Pulmonary artery endothelial cell (primary cell): ENCODE measurements at places on chromosomes 1 and 21. TPM values are rescaled to one million over a fixed set of nuclear protein-coding genes. Genes with fewer than 3 reads are reported as not detected.

DNA sequence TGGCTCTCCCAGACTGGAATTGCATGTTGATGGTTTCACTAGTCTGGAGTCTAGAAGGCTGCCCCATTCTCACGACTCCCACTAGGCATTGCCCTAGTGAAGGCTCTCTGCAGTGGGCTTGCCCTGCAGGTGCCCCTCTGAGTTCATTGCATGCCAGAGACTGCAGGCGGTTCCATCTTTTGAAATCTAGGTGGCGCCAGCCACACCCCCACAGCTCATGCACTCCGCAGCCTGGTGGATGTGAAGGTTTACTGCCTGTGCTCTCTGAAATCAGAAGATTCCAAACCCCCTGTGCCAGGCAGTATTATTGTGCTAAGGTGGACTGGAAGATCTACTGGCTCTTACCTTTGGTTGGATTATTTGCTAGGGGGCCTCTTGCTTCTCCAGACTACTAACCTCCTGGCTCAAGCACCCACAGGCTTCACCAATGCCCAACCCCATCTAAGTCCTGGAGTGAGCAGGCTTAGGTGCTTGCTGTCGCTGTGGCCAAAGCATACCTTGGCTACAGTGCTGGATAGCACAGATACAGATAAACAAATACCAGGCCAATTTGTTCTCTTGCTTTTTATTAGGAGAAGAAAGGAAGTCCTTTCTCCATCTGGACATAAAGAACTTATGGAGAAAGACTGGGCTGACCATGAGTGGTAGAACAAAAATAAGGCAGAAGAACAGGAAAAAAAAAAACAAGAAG is 83.5 kb upstream of the SIM2 start:
- no peak for DNase-seq

- DNase-seq, result no peak
These were observed 441.2 kb upstream of the ESRRG start for GRCh38 chr1:217164403-217164802.

- DNase-seq, result peak; percentile 93
These were observed 64.6 kb downstream of the IER5 start for GRCh38 chr1:181152892-181153633.

GRCh38 chr1:11569551-11569950 is 84.7 kb downstream of the FBXO2 start:
- no peak for DNase-seq

GRCh38 chr1:209134001-209134400 is 449.5 kb upstream of the CAMK1G start:
- no peak for DNase-seq

DNA sequence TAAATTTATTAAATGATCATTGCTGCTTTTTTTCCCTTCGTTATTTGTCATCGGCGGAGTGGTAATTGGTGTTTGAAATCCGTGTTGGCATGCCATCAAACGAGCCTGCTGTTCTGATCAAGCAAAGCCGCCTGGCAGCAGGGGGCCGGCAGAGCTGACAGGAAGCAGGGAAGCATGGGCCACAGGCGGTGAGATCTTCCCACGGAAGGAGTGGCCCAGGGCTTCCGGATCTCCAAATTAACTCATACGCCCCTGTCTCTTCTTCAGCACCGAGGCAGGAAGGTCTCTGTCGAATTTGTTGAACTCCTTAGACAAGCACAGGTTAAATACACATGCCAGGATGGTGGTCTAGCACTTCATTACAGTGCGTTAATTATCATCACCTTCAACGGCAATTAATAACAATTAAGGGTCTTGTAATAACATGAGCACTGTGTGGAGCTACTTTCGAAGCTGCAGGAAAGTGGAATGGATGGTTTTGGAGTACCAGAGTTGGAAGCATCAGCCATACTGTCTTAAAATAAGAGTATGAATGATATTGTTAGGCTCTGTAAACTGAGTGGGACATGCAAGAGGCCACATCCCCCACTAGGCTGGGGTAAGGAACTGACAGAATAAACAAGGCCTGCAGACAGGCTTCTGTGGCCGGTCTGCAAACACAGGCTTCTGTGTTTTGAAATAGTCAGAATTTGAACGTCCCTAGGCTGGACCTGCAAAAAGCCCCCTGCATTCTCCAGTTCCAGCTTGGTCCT is 199.4 kb upstream of the DAB1 start:
- DNase-seq, result no peak

GRCh38 chr21:23578027-23578426 is 2029.3 kb downstream of the MRPL39 start:
- no peak for DNase-seq

DNA sequence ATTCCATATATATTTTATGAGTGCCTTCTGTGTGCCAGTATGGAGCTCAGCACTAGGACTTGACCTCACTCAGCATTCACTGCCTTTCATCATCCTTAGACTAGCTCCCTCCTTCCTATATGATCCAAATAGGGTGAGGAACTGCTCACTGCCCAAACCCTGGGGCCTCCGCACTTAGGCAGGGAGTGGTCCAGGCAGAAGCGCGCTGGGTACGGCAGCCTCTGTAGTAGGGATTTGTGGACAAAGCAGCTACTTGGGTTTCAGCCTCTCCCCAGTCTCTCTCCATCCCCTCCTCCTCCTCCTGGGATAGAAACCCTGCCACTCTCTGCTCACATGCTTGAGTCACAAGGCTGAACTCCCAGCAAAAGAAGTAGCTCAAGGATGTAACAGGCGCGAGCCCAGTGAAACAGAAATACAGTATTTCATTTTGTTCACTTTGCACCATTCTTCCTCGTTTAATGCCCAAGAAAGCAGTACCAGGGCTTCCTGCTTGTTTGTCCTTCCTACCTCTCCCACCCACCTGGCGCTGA is 32.9 kb downstream of the PLEKHA6 start:
- DNase-seq, result no peak

DNA sequence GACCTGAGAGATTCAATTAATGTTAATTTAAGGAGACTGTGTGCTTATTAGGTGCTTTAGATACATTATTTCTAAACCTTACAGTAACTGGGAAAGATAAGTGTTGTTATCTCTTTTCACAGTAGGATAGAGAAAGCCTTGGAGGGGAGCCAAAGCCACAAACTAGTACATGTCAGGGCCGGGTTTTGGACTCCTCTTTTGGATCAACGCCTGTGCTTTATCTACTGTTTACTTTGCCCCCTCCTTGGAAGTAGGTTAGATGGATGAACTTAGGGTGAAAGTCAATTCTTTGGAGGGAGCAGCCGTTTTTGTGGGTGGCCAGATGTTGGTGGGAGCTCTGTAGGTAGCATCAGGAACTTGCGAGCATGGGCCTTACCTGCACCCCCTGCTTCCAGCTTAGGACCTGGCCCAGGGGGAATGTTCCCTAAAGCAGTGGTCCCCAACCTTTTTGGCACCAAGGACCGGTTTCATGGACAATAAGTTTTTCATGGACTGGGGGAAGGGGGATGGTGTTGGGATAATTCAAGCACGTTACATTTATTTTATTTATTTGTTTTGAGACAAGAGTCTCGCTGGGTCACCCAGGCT is 1.7 kb downstream of the HHAT start:
- no peak for DNase-seq

GRCh38 chr1:224430511-224431113 is 4.0 kb downstream of the WDR26 start:
- peak; percentile 40 for DNase-seq

DNA sequence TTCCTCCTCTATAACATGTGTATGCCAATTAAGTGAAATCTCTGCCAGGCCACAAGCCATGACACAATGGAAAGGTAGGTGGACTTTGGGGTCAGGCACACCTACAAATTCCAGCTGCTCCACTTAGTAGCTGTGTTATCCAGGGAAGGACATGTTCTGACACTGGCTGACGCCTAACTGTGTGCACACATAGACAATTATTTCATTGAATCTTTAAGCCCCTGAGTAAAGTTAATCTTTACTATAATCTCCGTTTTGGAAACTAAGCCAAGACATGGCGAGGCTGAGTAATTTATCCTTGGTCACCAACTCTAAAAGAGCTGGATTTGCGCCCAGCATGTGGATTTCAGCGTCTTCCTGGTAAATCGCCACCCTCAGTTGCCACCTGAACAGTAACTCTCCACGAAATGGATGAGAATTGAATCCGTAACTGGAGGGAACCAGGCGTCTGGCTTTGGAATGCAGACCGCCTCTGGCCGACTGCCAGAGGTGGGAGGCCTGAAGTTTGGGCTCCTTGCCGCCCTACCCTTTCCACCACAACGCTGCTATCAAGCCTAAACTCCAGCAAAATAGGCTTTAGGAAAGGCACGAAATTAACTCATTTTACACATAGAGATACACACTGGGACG is 888 bp upstream of the SNRPE start:
- no peak for DNase-seq

Gene CELA2A
- total RNA-seq, result not detected in 2 replicates

Gene HMGCS2
- not detected in 2 replicates for total RNA-seq

Gene EPB41
- total RNA-seq, result 18.6 and 32.8 TPM in 2 replicates

Gene NHLH2
- total RNA-seq, result not detected in 2 replicates

Gene ZNF687
- total RNA-seq, result 6.2 and 6.9 TPM in 2 replicates

Gene S100A14
- 0.14 and 0.20 TPM in 2 replicates for total RNA-seq

Gene RABGGTB
- 90.7 and 107 TPM in 2 replicates for total RNA-seq
